ENCODE measurements at places on chromosomes 6 and 20. TPM values are rescaled to one million over a fixed set of nuclear protein-coding genes. Genes with fewer than 3 reads are reported as not detected.

OLIG3 gene
- total RNA-seq: 0.74 TPM

SYNDIG1 gene
- total RNA-seq: 1.6 TPM

OR12D3 gene
- total RNA-seq: not detected

DNA sequence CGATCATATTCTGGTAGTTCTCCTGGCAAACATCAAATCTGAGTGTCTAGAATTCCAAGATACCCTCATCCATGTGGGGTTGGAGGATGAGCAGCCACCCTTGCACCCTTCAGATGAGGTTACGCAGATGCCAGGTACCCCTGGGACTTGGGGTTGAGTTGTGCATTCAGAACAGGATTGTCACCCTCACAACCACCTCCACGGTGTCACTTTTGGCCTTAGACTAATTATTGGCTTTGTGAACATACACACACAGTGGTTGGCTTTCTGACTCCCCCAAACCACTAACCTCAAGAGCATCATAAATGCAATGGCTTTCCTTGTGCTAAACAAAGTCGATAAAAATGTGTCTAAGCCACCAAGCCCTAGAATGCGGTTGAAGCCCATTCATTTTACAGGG is 2.9 kb upstream of the F13A1 start:
- no peak for DNase-seq
